ENCODE measurements at places on chromosomes 2 and 18.

GRCh38 chr18:60162388-60162787 lies 210.2 kb downstream of the MC4R start:
- no peak for DNase-seq

DNA sequence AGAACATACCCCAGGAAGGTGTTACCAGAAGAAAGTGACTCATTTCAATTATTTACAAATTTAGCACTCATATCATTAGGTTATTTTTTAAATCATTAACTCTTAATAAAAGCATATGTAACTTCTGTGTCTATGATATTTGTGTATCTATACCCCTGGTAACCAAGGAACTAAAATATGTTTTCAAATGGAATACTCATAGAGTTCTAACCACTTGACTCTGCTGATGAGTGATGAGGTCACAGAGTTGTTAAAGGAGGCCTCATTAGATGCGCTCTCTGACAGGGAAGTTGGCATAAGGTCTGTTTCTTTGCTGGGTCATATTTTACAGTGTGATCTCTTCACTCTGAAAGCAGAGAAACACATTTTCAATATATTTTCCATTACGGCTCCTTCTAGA lies 73.4 kb downstream of the CCDC150 start:
- DNase-seq, result no peak

- DNase-seq, result no peak
Measured at GRCh38 chr18:51137026-51137729, 60.3 kb downstream of the MEX3C start.

- DNase-seq, result no peak
Measured at GRCh38 chr18:76528477-76529432, 33.7 kb upstream of the ZNF516 start.

- DNase-seq, result no peak
Measured at GRCh38 chr2:240506406-240507059, 51.3 kb downstream of the ANKMY1 start.

All from germinal center (tissue), 1 donor.